ENCODE measurements at places on chromosomes 2 and 18.
A peak's percentile ranks its signal among the peaks of the same experiment; 100 is the strongest.

- no peak for DNase-seq
These were observed 89.6 kb downstream of the TTC32 start for GRCh38 chr2:19812166-19812565.

DNA sequence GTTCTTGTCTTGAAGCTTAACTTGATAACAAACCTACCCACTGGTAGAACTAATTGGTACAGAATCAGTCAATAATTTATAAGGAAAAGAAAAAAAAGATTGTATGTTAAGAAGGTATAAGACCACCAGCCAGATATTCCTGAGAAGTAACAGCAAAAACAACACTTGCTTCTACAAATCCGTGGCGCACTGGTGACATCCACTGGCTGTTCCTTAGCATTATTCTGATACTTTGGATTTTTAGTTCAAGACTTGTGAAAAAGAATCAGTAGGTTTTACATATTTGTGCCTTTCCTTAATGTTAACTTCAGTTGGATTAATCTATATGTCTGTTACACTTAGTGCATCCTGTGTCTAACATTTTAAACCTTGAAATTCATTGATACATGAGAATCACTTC, 141.8 kb downstream of the GRB14 start:
- DNase-seq, result peak; percentile 10

- peak; percentile 29 for DNase-seq
These were observed 183.9 kb downstream of the LPIN1 start for GRCh38 chr2:11930211-11930761.

- DNase-seq, result no peak
These were observed 261.4 kb downstream of the CYP26B1 start for GRCh38 chr2:71886241-71886640.

- DNase-seq, result no peak
These were observed 34.9 kb upstream of the HPCAL1 start for GRCh38 chr2:10267551-10268465.

- DNase-seq, result no peak
These were observed 9.4 kb upstream of the CTLA4 start for GRCh38 chr2:203858176-203858575.

DNA sequence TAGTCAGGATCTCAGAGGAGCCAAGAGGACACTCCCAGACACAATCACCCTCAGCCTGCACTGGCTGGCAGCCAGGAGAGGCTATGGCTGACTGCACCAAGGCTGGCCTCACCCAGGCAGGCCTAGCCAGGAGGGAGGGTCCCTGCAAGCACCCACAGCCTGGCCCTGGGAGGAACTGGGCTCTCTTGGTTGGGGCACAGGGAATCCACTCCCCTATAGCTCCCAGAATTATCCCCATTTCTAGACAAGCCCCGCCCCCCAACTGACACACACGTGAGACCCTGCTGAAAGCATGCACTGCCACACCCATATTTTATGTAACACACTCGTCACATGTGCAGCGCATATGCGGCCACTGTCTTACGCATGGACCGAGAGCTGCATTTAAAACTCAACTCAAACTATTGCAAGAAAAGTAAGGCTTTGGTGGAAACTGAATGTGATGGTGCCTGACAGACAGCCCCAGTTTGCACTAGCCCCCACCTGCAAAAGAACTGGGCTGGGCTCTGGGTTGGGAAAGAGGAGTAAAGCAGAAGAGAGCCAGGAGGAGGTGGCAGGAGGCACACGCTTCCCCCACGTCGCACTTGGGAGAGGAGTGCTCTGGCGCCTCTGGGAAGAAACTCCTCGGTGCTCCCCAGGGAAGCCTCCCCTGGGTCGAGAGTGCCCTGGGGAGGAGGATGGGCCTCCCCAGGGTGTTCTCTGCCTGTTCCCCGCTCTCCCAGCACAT, 28.9 kb upstream of the ARHGEF4 start:
- no peak for DNase-seq

DNA sequence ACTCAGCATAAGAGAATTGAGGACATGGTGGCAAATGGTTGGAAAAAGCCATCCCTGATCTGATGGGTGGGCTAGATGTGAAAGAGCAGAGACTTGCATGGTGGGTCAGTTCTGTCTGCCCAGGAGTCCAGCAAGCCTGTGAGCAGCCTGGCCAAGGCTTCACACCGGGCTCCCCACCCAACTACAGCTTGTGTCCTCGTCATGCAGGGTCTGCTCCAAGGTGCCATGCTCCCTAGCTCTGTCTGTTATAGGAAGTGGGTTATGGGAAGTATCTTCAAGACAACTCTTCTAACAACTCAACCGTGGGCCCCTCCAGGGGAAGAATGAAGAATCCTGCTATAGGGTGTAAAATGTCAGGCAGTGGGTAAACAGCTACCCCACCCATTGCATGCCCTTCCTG, 97.4 kb downstream of the ADD2 start:
- no peak for DNase-seq

- no peak for DNase-seq
These were observed 656.3 kb downstream of the XIRP2 start for GRCh38 chr2:167544602-167545001.

- DNase-seq, result no peak
These were observed 23.4 kb upstream of the PAX3 start for GRCh38 chr2:222322236-222322635.

GRCh38 chr18:77949355-77949973, 699.8 kb downstream of the GALR1 start:
- no peak for DNase-seq

DNA sequence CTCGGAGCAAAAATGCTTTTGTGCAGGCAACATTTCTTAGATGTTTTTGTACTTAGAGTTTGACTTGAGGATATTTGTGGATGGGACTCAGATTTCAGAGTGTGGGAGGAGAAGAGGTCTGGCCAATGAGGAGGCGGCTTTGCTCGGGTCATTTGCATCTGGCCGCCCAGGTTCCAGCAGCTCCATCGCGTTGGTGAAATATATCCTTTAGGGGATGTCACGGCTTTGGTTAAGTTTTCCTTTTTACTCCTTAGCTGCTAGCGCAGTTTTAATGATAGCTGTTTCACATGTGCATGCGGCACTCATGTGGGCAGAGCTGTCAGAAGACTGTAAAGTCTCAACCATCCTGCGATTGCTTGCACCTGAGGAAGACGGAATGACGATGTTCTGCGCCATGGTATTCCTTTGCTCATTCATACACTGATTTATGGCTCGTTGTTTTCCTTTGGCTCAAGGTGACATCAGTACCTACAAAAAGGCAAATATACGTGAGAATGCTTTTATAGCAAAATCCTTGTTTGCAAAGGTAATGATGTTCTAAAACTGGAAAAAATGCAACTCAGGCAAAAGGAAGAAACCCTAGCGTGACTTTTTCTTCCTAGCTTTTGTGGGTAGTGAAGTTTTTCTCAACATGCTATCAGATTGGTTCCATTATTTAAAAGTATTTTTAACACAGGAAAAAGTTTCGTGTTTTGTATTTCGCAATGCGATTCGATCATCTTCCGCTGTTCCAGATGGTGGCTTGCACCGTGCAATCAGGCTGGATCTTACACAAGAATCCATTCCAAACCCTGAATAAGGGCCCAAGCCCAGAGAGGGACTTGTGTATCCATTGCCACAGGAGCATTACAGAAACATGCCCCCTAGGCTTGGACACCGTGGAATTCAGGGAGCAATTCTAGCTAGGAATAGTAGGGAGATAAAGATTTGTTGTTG, 70.5 kb upstream of the ZNF516 start:
- peak; percentile 80 for DNase-seq

DNA sequence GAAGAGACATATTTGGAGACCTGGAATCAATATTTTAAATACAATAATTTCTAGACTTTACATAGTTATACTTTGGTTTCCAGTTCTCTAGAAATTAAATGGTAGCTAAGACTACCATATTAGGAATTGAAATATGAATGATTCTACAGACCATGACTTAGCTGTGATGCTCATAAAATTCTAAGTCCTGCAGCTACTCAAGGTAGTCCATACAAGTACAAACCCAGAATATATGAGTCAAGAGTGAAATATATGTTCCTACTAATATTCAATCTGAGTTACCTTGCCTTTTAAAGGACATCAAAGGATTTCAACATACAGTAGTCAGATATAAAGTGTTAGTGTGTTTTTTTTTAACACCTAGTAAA, 10.1 kb upstream of the SPOPL start:
- no peak for DNase-seq

GRCh38 chr2:182649316-182649715, 66.7 kb upstream of the DNAJC10 start:
- DNase-seq, result no peak

DNA sequence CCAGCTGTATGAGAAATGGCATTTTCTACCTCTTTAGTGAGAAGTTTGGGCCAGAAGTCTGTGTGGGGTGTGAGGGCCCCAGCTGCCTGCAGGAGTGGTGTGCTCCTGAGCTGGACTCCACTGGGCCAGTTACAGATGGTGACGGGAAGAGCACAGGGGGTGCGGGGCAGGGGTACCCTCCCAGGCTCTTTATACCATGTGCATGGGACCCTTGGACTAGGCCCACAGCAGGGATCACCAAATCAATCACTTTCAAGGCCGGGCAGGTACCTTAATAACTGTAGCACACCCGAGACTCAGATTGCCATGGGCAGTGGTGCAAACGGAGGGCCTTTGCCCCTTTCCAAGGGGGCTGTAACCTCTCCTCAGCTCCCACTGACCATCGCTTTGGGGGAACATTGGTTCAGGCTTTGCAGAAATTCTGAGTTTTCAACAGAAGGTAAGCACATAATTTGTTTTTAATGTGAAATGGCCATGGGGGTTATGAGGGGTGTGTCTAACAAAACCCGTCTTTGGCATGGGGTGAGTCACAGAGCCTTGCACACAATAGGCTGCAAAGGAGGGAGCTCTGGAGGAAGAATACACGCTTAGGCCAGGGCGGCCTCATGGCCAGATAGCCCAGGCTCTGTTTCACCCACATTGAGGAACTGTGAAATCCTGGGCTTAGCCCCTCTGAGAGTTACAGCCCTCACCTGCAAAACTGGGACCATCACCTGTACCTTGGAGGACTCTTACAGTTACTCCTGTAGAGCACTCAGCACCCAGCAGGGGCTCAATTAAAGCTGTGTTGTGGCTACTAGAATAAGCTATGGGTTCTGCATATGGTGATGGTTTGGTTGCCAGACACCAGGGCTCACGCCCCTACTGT, 141.0 kb upstream of the BCL2L11 start:
- no peak for DNase-seq

Measured in right renal cortex interstitium (tissue), 3 donors.